WERI-Rb-1 (cell line): ENCODE measurements at places on chromosomes 11 and 22.

GRCh38 chr11:112877581-112877980, 83.6 kb upstream of the NCAM1 start:
- no peak for DNase-seq

- no peak for DNase-seq
These were observed 254.5 kb upstream of the B3GAT1 start for GRCh38 chr11:134666273-134667174.

DNA sequence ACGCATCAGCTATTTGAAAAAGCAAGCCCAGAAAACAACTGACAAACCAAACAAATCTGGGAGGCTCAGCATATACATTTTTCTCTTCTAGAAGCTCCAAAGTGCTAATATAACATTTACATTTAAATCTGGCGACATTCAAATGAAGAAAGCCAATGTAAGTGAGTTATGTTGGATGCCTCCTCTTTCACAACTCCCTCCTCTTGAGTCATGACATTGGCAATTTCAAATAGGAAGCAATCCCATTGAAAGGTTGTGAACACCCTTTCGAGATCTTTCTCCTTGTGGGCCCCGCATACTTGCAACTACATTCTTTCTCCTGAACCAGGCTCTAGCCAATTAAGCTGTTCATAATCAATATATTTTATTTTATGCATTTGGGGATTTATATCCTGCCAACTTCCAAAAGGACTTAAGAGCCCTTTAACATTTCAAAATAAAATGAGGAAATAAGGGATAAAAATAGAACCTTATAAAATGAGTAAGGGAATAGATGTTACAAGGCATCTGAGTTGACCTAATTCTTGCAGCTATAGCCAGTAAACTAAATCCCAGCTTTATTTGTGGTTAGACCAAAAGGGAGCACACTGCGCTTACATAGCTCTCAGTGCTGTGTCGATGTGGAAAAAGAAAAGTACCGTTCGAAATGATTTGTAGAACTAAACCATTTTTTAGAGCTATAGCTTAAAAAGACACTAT, 129.5 kb upstream of the SESN3 start:
- no peak for DNase-seq

- no peak for DNase-seq
These were observed 1.2 kb upstream of the TECTA start for GRCh38 chr11:121099885-121100284.

DNA sequence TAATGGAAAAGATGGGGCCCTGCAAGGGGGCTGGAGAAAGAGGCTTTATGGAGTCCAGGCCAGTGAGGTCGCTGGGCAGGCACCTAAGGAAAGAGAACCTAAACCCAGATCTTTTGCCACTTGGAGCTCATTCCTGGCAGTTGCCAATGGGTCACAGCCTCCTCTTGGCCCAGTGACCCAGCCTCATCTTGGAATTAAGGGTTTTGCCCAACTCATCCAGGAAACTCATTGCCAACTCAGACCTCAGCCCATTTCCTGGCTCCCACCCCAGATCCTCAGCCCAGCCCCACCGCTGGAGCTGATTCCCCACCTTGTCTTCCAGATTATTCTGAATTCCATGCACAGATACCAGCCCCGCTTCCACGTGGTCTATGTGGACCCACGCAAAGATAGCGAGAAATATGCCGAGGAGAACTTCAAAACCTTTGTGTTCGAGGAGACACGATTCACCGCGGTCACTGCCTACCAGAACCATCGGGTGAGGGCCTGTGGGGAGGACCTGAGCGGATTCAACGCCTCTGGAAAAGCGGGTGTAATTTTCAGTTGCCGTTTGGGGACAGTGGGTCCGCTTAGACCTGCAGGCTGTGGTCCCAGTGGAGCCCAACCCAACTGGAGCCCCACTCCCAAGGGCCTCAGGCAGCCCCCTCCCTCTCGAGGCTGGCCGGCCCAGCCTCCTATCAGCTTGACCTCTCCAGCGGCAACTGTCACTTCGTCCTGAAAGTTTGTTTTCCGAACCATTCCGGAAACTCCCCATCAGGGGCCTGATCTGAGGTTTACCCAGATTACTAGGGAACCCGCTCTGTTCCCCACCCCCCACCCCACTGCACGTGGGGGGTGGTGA, 4.3 kb downstream of the TBX1 start:
- no peak for DNase-seq

DNA sequence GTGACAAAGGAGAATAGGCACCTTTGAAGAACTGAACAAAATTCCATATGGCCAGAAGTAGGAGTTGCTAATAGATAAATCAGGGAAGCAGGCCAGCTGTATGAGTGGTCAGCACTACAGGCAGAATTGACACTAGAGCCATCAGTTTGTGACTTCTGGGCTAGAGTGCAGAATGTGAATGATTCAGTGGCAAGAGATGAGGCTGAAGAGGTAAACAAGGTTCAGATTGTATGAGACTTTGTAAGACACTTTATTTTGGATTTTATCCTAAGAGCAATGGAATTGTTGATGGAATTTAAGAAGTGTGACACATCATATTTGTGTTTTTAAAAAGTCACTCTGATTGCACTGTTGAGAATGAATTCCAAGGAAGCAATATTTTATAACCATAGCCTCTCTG, 12.9 kb downstream of the BIRC3 start:
- DNase-seq = no peak

GRCh38 chr11:92276773-92277172, 52.2 kb downstream of the FAT3 start:
- no peak for DNase-seq

GRCh38 chr11:84212468-84213390, 926.6 kb upstream of the CCDC90B start:
- DNase-seq = no peak

- no peak for DNase-seq
These were observed 6.7 kb downstream of the IFITM10 start for GRCh38 chr11:1743585-1744136.

DNA sequence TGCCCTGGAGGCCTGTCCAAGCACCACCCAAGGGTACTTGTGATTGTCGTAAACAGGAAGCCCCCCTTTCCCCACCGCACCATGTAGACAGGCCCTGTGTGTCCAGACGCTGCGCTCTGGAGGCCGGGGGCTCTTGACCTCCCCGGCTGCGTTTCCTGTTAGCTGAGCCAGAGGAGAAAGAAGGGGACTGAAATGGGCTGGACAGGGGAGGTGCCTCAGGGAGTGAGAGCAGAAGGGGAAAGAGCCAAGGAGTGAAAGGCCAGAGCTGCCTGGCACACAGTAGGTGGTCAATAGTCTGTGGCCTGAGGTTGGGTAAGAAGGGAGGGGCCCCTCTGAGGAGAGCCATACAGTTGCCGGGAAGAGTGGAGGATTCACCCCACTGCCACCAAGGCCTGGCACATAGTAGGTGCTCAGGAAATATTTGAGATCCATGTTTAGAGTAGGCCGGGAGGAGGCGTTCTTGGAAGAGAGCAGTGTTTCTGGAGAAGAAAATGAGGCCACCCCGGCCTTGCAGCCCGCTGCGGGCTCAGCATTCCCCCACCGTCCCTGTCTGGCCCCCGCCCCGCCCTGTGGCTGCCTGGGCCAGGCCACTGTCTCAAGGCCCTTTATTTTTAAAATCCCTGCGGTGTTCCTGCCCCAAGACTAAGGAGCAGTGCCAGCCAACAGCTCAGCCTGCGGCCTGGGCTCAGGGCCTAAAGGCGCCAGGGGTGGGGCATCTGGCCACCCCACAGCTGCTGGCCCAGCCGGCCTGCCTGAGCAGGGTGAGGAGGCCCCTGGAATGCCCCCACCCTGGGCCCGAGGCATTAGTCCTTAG, 13.6 kb upstream of the CDC42EP1 start:
- DNase-seq = no peak

DNA sequence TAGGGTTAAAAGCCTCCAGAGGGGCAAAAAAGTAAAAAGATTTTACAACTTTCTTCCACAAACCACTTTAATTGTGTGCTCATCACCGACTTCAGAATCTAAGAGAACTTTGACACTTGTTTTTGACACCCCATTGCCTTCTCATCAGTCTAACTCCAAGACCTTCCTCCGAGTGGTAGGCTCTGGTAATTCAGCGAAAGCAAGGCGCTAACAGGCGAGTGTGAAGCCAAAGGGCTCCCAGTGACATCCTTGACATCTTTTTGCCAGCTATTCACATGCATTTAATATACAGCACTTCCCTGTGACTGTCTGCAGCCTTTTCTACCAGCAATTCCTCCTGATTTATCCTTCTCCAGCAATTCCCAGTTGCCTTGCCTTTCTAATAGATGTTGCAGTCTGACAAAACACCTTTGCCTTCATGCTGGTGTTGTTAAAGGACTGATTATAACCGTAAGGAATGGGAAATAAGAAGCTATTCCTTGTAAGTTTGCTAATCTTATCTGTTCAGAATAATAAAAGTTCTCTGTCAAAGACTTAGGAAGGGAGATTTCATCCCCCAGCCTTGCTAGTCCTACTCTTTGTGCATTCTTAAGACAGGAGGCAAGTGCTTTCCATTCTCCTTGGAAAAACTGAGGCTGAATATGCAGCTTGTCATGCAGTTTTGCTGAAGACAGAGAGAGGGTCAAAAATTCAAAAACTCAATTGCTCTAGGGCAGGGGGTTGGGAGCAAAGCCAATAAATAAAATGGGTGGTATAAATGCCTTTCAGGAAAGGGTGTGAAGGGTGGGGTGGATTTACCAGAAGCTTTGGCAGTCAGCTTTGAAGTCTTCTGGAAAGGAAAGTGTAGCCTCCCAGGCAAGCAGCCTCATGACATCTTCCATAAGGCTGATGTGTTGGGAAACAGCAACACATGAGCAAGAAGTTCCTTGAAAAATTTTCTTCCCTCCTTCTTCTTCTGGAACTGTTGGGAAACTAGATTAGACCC, 39.1 kb downstream of the SNX19 start:
- DNase-seq = no peak

DNA sequence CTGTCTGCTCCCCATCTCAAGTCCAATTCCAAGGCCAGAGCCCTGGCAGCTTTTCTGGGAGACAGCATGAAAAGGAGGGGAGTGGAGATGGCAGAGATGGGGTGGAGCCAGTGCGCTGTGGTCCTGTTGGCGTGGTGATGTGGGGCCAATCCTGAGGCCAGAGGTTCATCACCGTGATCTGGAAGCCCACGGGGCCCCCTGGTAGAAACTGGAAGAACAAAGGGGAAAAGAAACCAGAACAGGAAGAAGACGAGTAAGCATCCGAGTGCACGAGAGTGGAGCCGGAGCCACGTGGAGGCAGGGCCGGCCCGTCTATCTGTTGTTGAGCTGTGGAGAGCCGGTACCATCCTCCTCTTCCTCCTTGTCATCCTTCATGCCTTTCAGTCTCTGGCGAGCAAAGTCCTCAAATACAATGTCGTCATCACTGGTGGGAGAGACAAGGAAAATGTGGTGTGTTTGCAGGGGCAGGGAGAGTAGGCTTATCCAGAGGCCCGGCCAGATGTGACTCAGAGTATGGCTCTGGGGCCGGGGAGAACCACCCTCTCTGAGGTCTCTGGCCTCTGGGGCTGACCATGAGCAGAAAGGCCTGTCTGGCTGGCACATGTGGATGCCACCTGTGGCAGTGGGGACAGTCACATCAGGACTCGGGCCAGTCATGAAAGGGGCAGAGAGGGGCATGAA, 25.4 kb downstream of the TPBGL start:
- no peak for DNase-seq
